ENCODE measurements at places on chromosomes 13 and 19. TPM values are rescaled to one million over a fixed set of nuclear protein-coding genes. Genes with fewer than 3 reads are reported as not detected.

DNA sequence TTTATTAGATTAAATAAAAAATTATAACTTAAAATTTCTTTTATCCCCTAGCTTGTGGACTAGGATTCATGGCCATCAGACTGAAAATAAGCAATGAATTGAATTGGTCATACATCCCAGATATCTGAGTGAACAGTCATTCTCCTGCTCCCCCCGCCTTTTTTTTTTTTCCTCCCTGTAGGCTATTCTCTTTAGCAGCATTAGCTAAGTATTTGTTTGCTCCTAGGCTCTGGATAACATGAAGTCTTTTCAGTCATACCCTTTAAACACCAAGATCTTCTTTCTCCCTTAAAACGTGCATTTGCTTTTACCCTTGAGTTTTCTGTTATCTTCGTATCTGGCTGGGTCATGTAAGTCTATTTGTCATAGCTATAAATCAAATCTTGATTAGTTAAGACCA, 866.7 kb upstream of the SPRY2 start:
- DNase-seq = no peak

Gene ZNF223
- 3.9 TPM for total RNA-seq

Gene EPN1
- 200 TPM for total RNA-seq

- DNase-seq = no peak
These were observed 126.6 kb downstream of the HS6ST3 start for GRCh38 chr13:96216543-96216942.

Gene RAD23A
- total RNA-seq = 76.1 TPM

Data from H1 (cell line).